CD8-positive, alpha-beta memory T cell (primary cell): ENCODE measurements at places on chromosomes 7 and 10. TPM values are rescaled to one million over a fixed set of nuclear protein-coding genes. Genes with fewer than 3 reads are reported as not detected.
A peak's percentile ranks its signal among the peaks of the same experiment; 100 is the strongest.

Gene GRID2IP
- total RNA-seq: 0.51 TPM

Gene LRRC61
- 32.0 TPM for total RNA-seq

Gene NRAP
- total RNA-seq: not detected

Gene INMT
- 0.18 TPM for total RNA-seq

Gene HELLS
- 147 TPM for total RNA-seq

Gene PSTK
- total RNA-seq: 5.8 TPM

Gene FRAT1
- total RNA-seq: 4.3 TPM

Gene ADAM22
- total RNA-seq: 4.7 TPM

Gene PLCE1
- total RNA-seq: not detected

Gene UBE2D1
- 16.6 TPM for total RNA-seq

Gene KCNMA1
- 0.31 TPM for total RNA-seq

- no peaks in the 10 kb centered on the region for H3K36me3 ChIP-seq
- no peaks in the 10 kb centered on the region for H3K27me3 ChIP-seq
- H3K4me1 ChIP-seq: no peaks in the 10 kb centered on the region
- H3K4me3 ChIP-seq: no peak overlapping the region
- no peak for DNase-seq
These were observed 40.6 kb downstream of the STAM start for GRCh38 chr10:17684537-17684936.

- no peaks in the 10 kb centered on the region for H3K4me1 ChIP-seq
- no peak overlapping the region for H3K27ac ChIP-seq
- DNase-seq: no peak
These were observed 63.0 kb downstream of the KIAA1549 start for GRCh38 chr7:138918176-138918575.

GRCh38 chr10:30999070-30999712 lies 32.5 kb downstream of the ZNF438 start:
- peak overlapping the region; percentile 49 for H3K27ac ChIP-seq
- no peaks in the 10 kb centered on the region for H3K27me3 ChIP-seq
- H3K4me1 ChIP-seq: peaks cover 4% of the 10 kb centered on the region
- H3K36me3 ChIP-seq: no peaks in the 10 kb centered on the region

DNA sequence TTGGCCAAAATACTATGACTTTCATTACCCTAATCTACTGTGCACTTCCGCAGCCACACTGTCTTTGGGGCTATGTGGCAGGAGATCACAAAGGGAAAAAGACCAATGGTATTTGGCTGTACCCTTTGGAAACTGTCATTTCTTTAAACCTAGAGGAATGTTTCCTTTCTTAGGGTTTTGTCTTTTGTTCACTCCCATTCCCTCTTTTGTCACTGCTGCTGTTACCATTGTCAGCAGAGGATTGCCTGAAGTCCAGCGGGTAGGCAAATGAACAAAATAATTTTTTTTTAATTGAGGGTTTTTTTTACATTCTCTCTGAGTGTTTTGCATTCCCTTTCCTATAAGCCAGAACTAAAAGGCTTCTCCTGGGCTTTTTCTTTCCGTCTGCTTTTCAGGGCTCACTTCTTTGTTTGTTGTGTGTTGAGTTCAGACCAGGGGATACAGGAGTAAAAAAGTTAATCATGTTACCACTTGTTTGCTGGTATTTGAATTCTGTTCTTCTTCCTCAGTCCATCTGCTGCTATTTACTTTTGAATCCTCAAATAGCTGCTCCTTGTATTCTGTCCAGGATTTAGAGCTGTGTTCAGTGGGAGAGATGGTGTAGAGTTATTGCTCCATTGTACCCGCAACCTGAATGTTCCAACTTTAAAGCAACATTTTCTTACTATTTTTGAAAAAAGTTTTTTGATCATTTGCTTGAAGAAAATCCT lies 374.6 kb downstream of the SUGCT start:
- no peaks in the 10 kb centered on the region for H3K4me1 ChIP-seq
- DNase-seq: no peak
- H3K27me3 ChIP-seq: no peaks in the 10 kb centered on the region
- no peaks in the 10 kb centered on the region for H3K36me3 ChIP-seq

GRCh38 chr7:80517282-80517747 lies 5.5 kb upstream of the GNAT3 start:
- no peaks in the 10 kb centered on the region for H3K36me3 ChIP-seq
- no peak overlapping the region for H3K27ac ChIP-seq
- no peak overlapping the region for H3K4me3 ChIP-seq
- H3K27me3 ChIP-seq: no peaks in the 10 kb centered on the region
- DNase-seq: no peak

- H3K4me1 ChIP-seq: no peaks in the 10 kb centered on the region
- DNase-seq: no peak
- H3K36me3 ChIP-seq: no peaks in the 10 kb centered on the region
- H3K4me3 ChIP-seq: no peak overlapping the region
- H3K27ac ChIP-seq: no peak overlapping the region
- H3K27me3 ChIP-seq: no peaks in the 10 kb centered on the region
These were observed 31.5 kb upstream of the PRF1 start for GRCh38 chr10:70634011-70634410.

DNA sequence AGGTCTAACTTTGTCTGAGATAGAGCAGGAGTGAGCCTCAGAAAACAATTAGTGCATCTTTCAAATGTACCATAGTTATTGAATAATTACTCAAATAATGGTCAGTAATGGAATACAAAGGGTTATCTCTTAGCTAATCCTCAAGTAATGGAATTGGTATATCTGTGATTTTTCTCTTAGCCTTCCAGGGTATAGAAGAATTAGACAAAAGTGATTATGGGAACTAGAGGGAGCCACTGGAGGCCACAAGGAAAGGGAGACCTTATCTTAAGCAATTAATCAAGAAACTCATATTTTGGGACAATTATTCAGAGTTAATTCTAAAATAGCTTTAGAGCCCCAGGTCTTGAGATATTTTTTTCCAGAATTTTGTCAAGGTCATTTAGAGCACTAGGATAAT lies 110.0 kb upstream of the GATA3 start:
- no peaks in the 10 kb centered on the region for H3K27me3 ChIP-seq
- no peak for DNase-seq

- H3K4me1 ChIP-seq: no peaks in the 10 kb centered on the region
- no peak overlapping the region for H3K4me3 ChIP-seq
- no peak for DNase-seq
- H3K27ac ChIP-seq: no peak overlapping the region
These were observed 462.1 kb upstream of the DPP6 start for GRCh38 chr7:153590136-153590535.

GRCh38 chr7:111678281-111678680 lies 116.0 kb upstream of the IMMP2L start:
- H3K27me3 ChIP-seq: no peaks in the 10 kb centered on the region
- no peak overlapping the region for H3K4me3 ChIP-seq
- no peak overlapping the region for H3K27ac ChIP-seq
- no peaks in the 10 kb centered on the region for H3K36me3 ChIP-seq

DNA sequence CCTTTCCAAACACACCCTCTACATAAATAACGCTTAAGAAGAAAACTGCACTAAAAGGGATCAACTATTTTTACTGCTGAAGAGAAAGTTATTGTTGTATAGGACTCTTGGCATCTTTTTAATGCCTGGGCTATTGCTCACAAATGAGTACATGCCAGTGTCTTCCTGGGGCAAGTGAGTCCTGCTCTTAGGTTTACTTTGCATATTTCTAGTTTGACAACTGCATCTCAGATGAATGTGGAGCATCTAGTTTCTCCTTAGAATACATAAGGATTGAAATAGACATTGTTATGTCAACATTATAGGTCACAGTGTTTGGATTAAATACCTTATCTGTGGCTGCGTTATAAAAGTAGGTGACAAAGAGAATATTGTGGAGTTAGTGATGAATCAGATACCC lies 44.5 kb downstream of the PSMC2 start:
- H3K27me3 ChIP-seq: no peaks in the 10 kb centered on the region
- H3K36me3 ChIP-seq: no peaks in the 10 kb centered on the region
- H3K4me1 ChIP-seq: no peaks in the 10 kb centered on the region
- no peak overlapping the region for H3K27ac ChIP-seq

GRCh38 chr10:124971276-124971675 lies 29.4 kb downstream of the ZRANB1 start:
- DNase-seq: no peak
- H3K4me3 ChIP-seq: no peak overlapping the region
- no peak overlapping the region for H3K27ac ChIP-seq
- H3K27me3 ChIP-seq: no peaks in the 10 kb centered on the region
- H3K36me3 ChIP-seq: peaks cover 18% of the 10 kb centered on the region

GRCh38 chr10:76779796-76780301 lies 857.8 kb downstream of the KCNMA1 start:
- no peaks in the 10 kb centered on the region for H3K4me1 ChIP-seq
- H3K27ac ChIP-seq: no peak overlapping the region
- H3K36me3 ChIP-seq: no peaks in the 10 kb centered on the region
- no peaks in the 10 kb centered on the region for H3K27me3 ChIP-seq

- H3K27me3 ChIP-seq: no peaks in the 10 kb centered on the region
- H3K4me1 ChIP-seq: no peaks in the 10 kb centered on the region
- H3K4me3 ChIP-seq: no peak overlapping the region
- H3K36me3 ChIP-seq: no peaks in the 10 kb centered on the region
These were observed 391.5 kb upstream of the MGMT start for GRCh38 chr10:129075508-129075907.

- H3K4me3 ChIP-seq: no peak overlapping the region
- H3K36me3 ChIP-seq: no peaks in the 10 kb centered on the region
- no peaks in the 10 kb centered on the region for H3K27me3 ChIP-seq
- peak; percentile 65 for DNase-seq
These were observed 27.1 kb upstream of the TNRC18 start for GRCh38 chr7:5450549-5451327.

DNA sequence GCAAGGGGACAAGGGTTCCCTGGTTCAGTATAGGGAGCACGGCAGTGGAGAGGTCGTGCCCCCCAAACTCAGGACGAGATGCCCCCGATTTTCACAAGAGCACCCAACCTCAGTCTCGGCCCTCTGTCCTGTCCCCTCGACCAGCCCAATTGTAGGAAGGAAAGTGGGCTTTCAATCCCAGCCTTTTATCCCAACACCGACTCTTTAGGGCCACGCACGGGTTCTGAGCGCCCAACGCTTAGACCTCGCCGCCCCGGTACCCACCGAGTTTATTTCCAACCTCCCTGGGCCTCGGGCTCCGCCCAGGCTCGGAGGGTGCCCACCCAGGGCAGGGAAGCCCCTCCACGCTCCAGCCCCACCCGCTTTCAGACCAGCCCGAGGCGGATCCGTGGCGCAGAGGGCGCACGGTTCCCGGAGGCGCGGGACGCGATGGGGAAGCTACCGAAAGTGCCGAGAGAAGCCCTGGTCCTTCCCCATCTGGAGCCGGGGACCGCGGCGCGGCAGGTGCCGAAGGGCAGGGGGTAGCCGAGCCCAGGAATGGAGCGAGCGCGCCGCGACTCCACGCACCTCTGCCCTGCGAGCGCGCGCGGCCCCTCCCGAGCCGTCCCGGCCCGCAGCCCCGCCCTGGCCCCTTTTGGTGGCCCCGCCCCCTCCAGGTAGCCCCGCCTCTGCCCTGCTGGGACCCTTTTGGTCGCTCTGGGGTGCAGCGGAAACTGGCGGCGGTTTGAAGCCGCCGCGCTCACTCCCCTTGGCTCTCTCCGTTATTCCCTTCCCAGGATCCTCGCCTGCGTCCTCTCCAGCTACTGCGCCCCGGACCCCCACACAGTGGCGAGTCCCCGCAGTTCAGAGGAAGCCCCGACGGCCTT lies 20.4 kb downstream of the GRID2IP start:
- peak overlapping the region; percentile 61 for H3K4me3 ChIP-seq
- DNase-seq: peak; percentile 52
- H3K36me3 ChIP-seq: no peaks in the 10 kb centered on the region
- H3K4me1 ChIP-seq: peaks cover 10% of the 10 kb centered on the region
- H3K27me3 ChIP-seq: peaks cover 10% of the 10 kb centered on the region

DNA sequence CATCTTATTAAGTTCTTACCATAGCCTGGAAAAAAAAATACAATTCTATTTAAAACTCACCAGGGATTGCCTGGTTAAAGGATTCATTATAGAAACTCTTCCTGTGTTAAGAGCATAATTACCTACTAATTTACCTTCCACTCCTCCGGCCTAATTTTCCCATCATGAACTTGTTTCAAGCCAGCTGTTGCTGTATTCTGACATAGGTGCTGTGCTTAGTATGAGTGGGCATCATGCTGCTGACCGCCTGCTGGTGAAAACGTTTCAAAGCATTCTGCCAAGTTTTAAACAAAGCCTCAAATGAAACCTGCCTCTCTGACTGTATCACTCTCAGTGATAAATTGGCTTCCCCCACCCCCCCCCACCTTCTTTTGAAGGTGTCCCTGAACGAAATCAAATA lies 47.8 kb upstream of the KCNMA1 start:
- no peak overlapping the region for H3K27ac ChIP-seq
- H3K4me1 ChIP-seq: no peaks in the 10 kb centered on the region
- H3K36me3 ChIP-seq: no peaks in the 10 kb centered on the region
- no peak for DNase-seq
- H3K4me3 ChIP-seq: no peak overlapping the region

DNA sequence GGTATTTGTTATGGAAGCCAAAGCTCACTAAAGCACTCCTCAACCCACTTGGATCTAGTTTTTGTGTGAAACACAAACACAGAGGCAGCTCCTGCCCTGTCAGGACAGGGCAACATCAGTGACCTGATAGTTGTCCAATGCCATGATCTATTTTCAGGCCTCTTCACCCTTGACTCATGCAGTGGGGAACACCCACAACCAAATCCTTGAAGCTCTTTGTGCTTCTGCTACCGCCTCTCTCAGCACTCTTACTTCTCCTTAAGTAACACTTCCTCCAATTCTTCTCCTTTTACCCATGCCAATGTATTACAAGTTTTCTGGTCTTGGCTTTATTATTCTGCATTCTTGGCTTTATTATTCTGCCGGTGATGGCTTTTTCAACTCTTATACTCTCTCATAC lies 425.3 kb downstream of the INHBA start:
- no peaks in the 10 kb centered on the region for H3K4me1 ChIP-seq
- DNase-seq: no peak
- no peak overlapping the region for H3K27ac ChIP-seq
- no peaks in the 10 kb centered on the region for H3K36me3 ChIP-seq
- no peaks in the 10 kb centered on the region for H3K27me3 ChIP-seq
- H3K4me3 ChIP-seq: no peak overlapping the region

DNA sequence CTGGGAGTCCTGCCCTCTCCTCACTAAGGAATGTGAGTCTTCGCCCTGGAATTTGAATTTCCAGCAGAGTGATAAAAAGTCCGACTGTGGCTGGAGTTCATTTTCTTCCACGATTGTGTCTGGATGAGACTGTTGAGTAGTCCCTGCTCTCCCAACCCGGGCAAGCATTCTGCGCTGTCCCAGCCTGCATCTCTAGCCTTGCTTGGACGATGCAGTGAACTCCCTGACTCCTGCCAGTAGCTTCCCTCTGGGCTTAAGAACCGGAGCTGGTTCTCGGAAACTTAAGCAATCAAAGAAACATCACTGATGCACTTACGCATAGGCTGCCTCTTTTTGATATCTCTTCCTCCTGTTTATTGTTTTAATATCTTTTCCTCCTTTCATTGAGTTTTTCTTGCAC lies 116.0 kb upstream of the FZD8 start:
- no peaks in the 10 kb centered on the region for H3K4me1 ChIP-seq
- H3K4me3 ChIP-seq: no peak overlapping the region
- DNase-seq: no peak
- H3K36me3 ChIP-seq: no peaks in the 10 kb centered on the region

GRCh38 chr10:89086801-89087521 lies 96.4 kb downstream of the FAS start:
- H3K27me3 ChIP-seq: no peaks in the 10 kb centered on the region
- no peak for DNase-seq
- no peak overlapping the region for H3K27ac ChIP-seq
- H3K36me3 ChIP-seq: no peaks in the 10 kb centered on the region
